Upper lobe of right lung (tissue), 1 donor: ENCODE measurements at places on chromosomes 13 and 19. TPM values are rescaled to one million over a fixed set of nuclear protein-coding genes. Genes with fewer than 3 reads are reported as not detected.

DNA sequence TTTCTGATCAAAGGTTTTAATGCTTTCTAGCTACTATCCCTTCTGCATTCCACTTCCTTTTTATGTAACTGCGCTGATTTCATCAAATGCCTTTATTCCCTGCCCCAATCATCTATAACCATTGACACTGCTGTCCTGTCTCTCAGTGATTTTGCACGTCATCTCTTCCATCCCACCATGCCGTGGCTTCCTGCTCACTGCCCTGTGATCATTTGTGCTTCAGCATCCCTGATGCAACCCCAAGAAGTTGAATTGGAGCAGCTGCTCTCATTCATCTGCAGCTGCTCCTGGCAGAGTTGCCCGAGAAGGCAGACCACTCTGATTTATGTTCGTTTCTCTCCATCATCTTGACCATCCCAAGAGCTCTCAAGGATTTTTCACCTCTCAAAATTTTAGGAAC is 112.4 kb downstream of the HS6ST3 start:
- no peak overlapping the region for H3K27ac ChIP-seq
- no peak for DNase-seq
- H3K27me3 ChIP-seq = no peaks in the 10 kb centered on the region
- H3K4me3 ChIP-seq = no peak overlapping the region
- no peaks in the 10 kb centered on the region for H3K4me1 ChIP-seq

- H3K36me3 ChIP-seq = no peaks in the 10 kb centered on the region
- H3K4me3 ChIP-seq = peak overlapping the region; percentile 56
- no peaks in the 10 kb centered on the region for H3K27me3 ChIP-seq
- DNase-seq = no peak
- peaks cover 21% of the 10 kb centered on the region for H3K4me1 ChIP-seq
Observed at GRCh38 chr19:48646722-48647216, 782 bp upstream of the CA11 start.

- no peaks in the 10 kb centered on the region for H3K27me3 ChIP-seq
- no peak overlapping the region for H3K4me3 ChIP-seq
- H3K36me3 ChIP-seq = no peaks in the 10 kb centered on the region
- H3K4me1 ChIP-seq = no peaks in the 10 kb centered on the region
- no peak for DNase-seq
- H3K27ac ChIP-seq = no peak overlapping the region
Observed at GRCh38 chr13:93740334-93740733, 513.7 kb downstream of the GPC6 start.

GRCh38 chr13:72643311-72643989 is 84.0 kb downstream of the MZT1 start:
- H3K27ac ChIP-seq = no peak overlapping the region
- no peaks in the 10 kb centered on the region for H3K36me3 ChIP-seq
- no peak overlapping the region for H3K4me3 ChIP-seq
- H3K4me1 ChIP-seq = no peaks in the 10 kb centered on the region

GRCh38 chr13:44718467-44718866 is 142.3 kb upstream of the TSC22D1 start:
- H3K27me3 ChIP-seq = no peaks in the 10 kb centered on the region
- no peak overlapping the region for H3K4me3 ChIP-seq
- no peak for DNase-seq
- no peak overlapping the region for H3K27ac ChIP-seq

GRCh38 chr13:47120282-47120681 is 223.4 kb upstream of the HTR2A start:
- H3K4me1 ChIP-seq = no peaks in the 10 kb centered on the region
- H3K36me3 ChIP-seq = no peaks in the 10 kb centered on the region
- H3K4me3 ChIP-seq = no peak overlapping the region
- DNase-seq = no peak
- no peak overlapping the region for H3K27ac ChIP-seq

GRCh38 chr19:55014714-55015113 is 23.4 kb downstream of the GP6 start:
- no peak for DNase-seq
- no peaks in the 10 kb centered on the region for H3K4me1 ChIP-seq
- H3K27ac ChIP-seq = no peak overlapping the region
- no peaks in the 10 kb centered on the region for H3K27me3 ChIP-seq
- H3K4me3 ChIP-seq = no peak overlapping the region
- H3K36me3 ChIP-seq = no peaks in the 10 kb centered on the region

DNA sequence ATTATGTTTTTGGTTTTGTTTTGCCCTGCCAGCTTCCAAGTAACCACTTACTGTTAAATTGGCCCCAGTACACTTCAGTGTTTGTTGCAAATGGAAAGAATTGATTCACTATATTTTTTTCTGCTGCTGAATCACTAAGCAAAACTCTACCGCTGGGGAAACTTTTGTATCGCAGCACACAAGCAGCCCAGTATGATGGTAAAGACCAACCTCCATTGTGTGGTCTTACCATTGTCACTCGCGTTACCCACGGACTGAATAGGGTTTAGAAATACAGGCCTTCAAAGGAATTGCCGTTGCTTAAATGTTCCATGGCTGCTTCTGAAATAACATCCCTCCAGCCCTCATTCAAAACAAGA is 7.9 kb downstream of the SPATA13 start:
- no peaks in the 10 kb centered on the region for H3K27me3 ChIP-seq
- no peak overlapping the region for H3K27ac ChIP-seq
- H3K4me3 ChIP-seq = no peak overlapping the region
- H3K36me3 ChIP-seq = no peaks in the 10 kb centered on the region
- DNase-seq = no peak

DNA sequence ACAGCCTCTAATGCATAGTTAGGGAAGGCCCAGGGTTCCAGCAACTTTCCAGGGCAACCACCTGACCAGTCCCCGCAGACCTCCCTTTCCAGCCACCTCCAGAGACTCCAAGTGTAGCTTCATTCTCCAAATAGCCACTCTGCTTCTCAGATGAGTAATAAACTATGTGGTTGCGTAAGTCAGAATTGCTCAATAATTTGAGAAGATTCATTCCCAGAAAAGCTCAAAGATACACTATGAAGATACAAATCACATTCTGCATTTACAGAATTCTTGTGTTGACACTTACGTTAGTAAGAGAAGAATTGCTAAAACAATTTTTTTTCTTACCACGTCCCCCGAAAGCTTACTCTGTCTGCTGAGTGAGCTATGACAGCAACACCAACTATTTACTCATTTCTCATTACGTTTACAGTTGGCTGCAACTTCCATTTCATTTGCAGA is 8.2 kb upstream of the LATS2 start:
- H3K4me3 ChIP-seq = no peak overlapping the region
- no peaks in the 10 kb centered on the region for H3K27me3 ChIP-seq
- no peak overlapping the region for H3K27ac ChIP-seq
- DNase-seq = no peak
- H3K4me1 ChIP-seq = peaks cover 9% of the 10 kb centered on the region
- no peaks in the 10 kb centered on the region for H3K36me3 ChIP-seq

- H3K4me1 ChIP-seq = no peaks in the 10 kb centered on the region
- no peak for DNase-seq
- H3K36me3 ChIP-seq = no peaks in the 10 kb centered on the region
- no peak overlapping the region for H3K4me3 ChIP-seq
Observed at GRCh38 chr13:76459863-76460262, 426.3 kb downstream of the KCTD12 start.

GRCh38 chr13:59384154-59384553 is 779.6 kb downstream of the DIAPH3 start:
- H3K36me3 ChIP-seq = no peaks in the 10 kb centered on the region
- no peaks in the 10 kb centered on the region for H3K27me3 ChIP-seq
- H3K4me3 ChIP-seq = no peak overlapping the region
- no peaks in the 10 kb centered on the region for H3K4me1 ChIP-seq
- DNase-seq = no peak

- no peak overlapping the region for H3K4me3 ChIP-seq
- H3K36me3 ChIP-seq = no peaks in the 10 kb centered on the region
- no peak for DNase-seq
- H3K4me1 ChIP-seq = peaks cover 38% of the 10 kb centered on the region
Observed at GRCh38 chr13:39455521-39456175, 147.3 kb downstream of the LHFPL6 start.

DNA sequence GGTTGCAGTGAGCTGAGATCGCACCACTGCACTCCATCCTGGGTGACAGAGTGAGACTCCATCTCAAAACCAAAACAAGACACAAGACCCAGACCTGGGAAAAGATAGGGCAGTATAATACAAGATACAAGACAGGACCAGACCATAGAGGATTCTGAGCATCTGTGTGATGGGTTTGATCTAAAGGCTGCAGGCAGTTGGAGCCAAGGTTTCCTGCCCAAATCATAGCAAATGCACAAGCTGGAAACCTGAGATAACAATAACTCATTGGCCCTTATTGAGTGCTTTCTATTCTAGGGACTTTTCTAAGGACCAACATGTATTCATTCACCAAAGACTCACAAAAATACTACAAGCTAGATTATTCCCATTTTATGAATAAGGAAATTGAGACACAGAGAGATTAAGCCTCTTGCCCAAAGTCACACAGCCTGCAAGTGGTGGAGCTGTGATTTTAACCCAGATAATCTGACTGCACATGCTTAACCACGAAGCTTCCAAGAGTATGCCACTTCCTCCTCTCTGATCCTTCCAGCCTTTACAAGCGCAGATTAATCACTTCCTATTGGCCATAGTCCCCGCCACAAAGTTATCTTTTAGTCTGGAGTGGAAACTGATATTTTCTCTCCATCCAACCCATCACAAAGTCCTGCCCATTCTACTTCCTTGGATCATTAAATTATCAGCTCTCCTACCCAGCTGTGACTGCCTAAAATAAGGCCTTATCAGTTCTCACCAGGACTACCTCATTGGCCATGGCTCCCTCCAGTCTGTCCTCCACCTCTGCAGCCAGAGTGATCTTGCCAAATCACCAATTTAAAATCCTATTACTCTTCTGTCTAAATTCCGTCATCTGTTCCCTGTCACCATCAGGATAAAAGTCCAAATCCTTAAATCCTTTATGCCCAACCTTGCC is 147.2 kb downstream of the FLT1 start:
- no peak overlapping the region for H3K27ac ChIP-seq
- no peak overlapping the region for H3K4me3 ChIP-seq
- no peak for DNase-seq
- no peaks in the 10 kb centered on the region for H3K36me3 ChIP-seq
- H3K27me3 ChIP-seq = no peaks in the 10 kb centered on the region
- H3K4me1 ChIP-seq = no peaks in the 10 kb centered on the region

DNA sequence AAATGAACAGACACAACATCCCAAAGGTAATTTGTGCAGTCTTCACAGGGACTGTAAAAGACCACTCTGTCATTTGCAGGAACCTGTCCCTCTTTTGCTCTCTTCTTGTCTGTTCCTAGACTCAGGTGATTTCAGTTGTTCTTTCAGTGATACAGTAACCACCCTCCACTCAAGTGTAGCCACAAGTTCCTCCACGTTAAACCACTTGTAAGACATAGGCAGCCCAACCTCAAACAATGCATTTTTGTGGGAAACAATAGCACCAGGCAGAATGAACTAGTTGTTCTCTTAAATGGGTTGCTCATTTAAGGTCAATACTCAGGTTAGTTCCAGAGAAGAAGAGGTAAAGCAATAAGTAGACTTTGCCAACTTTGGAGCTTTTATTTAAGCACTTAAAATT is 359.4 kb downstream of the MZT1 start:
- H3K27ac ChIP-seq = no peak overlapping the region
- no peak for DNase-seq
- no peaks in the 10 kb centered on the region for H3K27me3 ChIP-seq
- no peaks in the 10 kb centered on the region for H3K36me3 ChIP-seq

GRCh38 chr19:4851551-4852290 is 15.7 kb downstream of the PLIN3 start:
- H3K4me3 ChIP-seq = no peak overlapping the region
- no peaks in the 10 kb centered on the region for H3K27me3 ChIP-seq
- H3K27ac ChIP-seq = no peak overlapping the region
- peak; percentile 83 for DNase-seq

DNA sequence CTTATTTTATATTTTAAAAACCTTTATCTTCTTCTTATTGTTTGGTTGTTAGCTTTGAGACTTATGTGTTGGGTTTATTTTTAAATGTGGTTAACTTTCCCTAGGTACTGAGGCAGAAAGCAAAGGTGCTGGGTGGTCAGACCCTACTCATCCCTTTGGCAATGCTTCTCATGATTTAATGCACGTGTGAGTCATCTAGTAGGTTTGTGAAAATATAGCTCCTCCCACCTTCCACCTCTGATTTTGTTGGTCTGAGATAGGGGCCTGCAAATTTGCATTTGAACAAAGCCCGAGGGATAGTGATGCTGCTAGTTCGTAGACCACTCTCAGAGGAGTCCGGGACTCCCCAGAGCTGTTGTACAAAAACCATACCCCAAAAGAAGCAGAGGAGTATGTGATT is 771.3 kb upstream of the ARGLU1 start:
- no peaks in the 10 kb centered on the region for H3K4me1 ChIP-seq
- no peak overlapping the region for H3K4me3 ChIP-seq
- no peak overlapping the region for H3K27ac ChIP-seq
- no peak for DNase-seq
- H3K27me3 ChIP-seq = no peaks in the 10 kb centered on the region
- no peaks in the 10 kb centered on the region for H3K36me3 ChIP-seq

DNA sequence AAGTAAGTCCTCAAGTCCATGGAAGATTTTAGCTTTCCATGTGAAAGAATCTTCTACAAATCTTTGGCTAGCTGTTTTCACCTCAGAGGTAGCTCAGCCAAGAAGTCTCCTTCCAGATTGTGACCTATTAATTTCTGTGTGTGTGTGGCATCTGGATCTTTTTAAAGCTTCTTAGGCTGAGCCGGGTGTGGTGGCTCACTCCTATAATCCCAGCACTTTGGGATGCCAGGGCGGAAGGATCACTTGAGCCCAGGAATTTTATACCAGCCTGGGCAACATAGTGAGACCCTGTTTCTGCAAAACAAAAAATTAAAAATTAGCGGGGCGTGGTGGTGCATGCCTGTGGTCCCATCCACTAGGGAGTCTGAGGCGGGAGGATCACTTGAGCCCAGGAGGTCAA is 13.4 kb upstream of the SLC44A2 start:
- H3K27ac ChIP-seq = peak overlapping the region; percentile 83
- no peak overlapping the region for H3K4me3 ChIP-seq
- no peak for DNase-seq
- H3K27me3 ChIP-seq = no peaks in the 10 kb centered on the region

GRCh38 chr13:76790526-76790925 is 95.7 kb downstream of the KCTD12 start:
- no peak for DNase-seq
- no peaks in the 10 kb centered on the region for H3K36me3 ChIP-seq
- H3K27ac ChIP-seq = no peak overlapping the region
- H3K4me1 ChIP-seq = peaks cover 4% of the 10 kb centered on the region
- no peaks in the 10 kb centered on the region for H3K27me3 ChIP-seq

GRCh38 chr13:112722433-112723263 is 32.8 kb downstream of the ATP11A start:
- no peaks in the 10 kb centered on the region for H3K36me3 ChIP-seq
- no peak overlapping the region for H3K4me3 ChIP-seq
- peaks cover 69% of the 10 kb centered on the region for H3K4me1 ChIP-seq
- H3K27ac ChIP-seq = peak overlapping the region; percentile 61
- DNase-seq = peak; percentile 81
- no peaks in the 10 kb centered on the region for H3K27me3 ChIP-seq

DNAJC15 gene
- total RNA-seq = 15.1 TPM

PSPN gene
- 1.7 TPM for total RNA-seq

SOHLH2 gene
- not detected for total RNA-seq

AMER2 gene
- not detected for total RNA-seq

MRI1 gene
- total RNA-seq = 32.6 TPM

ZNF560 gene
- not detected for total RNA-seq

RASAL3 gene
- 19.1 TPM for total RNA-seq

ZNF497 gene
- total RNA-seq = 1.4 TPM

ZNF85 gene
- total RNA-seq = 3.3 TPM

MBD3L2 gene
- not detected for total RNA-seq

ATP8B3 gene
- total RNA-seq = 0.64 TPM

PRSS57 gene
- total RNA-seq = not detected

C1QTNF9 gene
- total RNA-seq = not detected
